Cortex of kidney (tissue), 1 donor: ENCODE measurements at places on chromosomes 11 and 22.

DNA sequence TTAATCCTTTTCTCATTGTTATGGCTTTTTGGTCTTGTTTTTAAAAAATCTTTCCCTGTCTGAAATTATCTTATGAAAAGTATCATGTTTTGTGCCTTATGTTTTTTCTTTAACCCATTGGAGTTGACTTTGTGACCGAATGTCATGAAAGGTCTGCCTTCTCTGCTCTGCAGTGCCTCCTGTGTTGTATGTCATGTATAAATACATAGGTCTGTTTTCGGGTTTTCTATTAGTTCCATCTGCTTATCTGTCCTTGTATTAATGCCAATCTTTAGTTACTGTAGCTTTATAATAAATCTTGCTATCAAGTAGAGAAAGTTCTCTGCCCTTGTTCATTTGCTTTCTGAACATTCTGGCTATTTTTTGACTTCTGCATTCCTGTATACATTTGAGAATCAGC, 73.0 kb downstream of the ZBTB44 start:
- DNase-seq, result no peak

GRCh38 chr22:37760152-37760551, 47.6 kb upstream of the GCAT start:
- DNase-seq, result no peak

- no peak for DNase-seq
Measured at GRCh38 chr11:41878095-41878494, 418.6 kb upstream of the LRRC4C start.

- DNase-seq, result no peak
Measured at GRCh38 chr11:75263944-75264349, 23.4 kb downstream of the TPBGL start.

GRCh38 chr11:75802913-75803820, 11.8 kb upstream of the UVRAG start:
- DNase-seq, result no peak

DNA sequence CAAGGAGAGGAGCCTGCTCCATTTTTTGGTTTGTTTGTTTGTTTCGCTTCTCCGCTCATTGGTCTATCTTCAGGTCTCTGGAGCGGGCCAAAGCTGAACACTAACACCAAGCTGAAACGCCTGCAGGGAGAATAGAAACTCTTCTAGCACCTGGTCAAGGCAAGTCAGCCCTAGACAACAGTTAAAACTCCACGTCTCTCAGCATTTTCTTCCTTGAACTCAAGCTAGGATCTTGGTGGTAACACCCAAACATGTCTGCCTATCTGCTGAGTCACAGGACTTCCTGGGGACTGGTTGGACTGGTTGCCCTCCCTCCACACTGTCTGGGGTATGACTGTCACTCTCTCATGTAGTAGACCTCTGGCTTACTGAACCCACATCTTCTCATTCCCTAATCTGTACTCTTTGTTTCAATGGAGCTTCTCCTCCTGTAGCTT, 23.9 kb upstream of the RBFOX2 start:
- DNase-seq, result no peak

- no peak for DNase-seq
Measured at GRCh38 chr11:25860677-25861450, 471.1 kb upstream of the ANO3 start.

DNA sequence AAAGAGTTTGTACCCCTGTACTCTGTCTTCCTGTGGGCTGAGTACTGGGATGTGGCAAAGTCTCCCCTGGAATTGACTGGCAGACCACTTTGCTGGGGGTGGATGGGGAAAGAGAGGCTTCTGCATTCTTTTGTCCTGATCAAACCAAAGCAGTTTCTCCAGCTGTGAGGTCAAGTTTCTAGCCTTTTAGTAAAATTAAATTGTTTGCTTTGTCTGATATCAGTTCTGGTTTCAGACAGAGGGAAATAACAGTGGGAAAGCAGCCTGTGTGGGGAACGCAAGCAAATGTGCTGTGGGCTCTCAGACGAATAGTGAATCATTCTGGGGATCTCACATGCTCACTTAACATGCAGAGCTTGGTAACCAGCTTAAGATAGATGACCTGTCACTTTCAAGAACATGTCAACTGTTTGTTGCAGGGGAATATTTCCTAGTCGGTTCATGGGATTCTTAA, 151.6 kb downstream of the FAT3 start:
- no peak for DNase-seq

- no peak for DNase-seq
Measured at GRCh38 chr22:23152238-23153114, 7.2 kb downstream of the RAB36 start.

- DNase-seq, result no peak
Measured at GRCh38 chr11:76644591-76644990, 26.0 kb downstream of the LRRC32 start.

- DNase-seq, result no peak
Measured at GRCh38 chr11:36352922-36353321, 56.8 kb downstream of the PRR5L start.

DNA sequence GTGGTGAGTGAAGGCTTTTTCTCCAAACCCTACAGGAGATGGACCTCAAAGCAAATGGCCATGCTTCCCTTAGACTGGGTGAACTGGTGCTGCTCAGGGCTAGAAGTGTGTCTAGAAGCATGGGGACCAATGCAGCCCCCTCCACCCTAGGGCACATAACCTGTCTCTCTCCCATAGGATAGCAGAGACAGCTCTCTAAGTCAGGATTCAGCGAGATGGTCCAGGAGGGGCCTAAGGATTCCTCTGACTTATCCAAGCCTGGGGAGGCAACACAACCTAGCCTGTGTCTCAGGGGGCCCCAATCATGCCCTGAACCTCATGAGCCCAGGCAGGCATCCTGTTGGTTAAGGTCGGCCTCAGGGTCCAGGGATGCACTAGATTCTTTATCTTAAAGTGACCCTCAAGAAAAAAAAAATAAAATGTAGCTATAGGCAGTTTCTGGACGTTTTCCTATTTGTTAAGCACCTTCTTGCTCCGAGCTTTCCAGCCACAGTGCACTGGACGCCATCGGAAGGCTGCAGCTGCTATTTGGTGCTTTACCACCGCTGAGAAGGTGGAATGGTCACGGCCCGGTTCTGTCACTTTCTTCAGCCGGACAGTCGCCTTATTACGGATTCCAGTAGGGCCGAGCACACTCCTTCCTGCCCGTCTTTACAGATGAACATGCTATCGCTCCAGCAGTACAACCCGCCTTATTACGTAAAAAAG, 5.0 kb upstream of the CCND1 start:
- no peak for DNase-seq

GRCh38 chr11:86388198-86388597, 13.5 kb downstream of the CCDC81 start:
- DNase-seq, result no peak

GRCh38 chr11:133500936-133501335, 31.4 kb downstream of the OPCML start:
- DNase-seq, result no peak

DNA sequence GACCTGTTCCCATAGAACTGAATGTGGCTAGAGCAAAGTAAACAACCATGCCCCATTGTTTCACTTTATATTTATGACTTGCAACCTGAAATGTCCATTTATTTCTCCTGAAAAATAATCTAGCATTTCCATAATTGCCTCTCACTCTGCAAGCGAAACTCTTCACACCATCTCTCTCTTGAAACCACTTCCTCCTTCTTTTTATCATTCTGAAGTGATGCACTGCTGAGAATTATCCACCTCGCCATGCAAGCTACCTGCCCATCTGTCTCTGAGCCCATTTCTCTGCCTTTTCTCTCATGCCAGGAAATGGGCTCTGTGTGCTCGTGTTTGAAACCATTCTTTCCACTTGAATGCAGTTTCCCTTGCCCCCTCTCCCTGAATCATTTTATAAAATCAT, 13.5 kb downstream of the MRGPRX3 start:
- DNase-seq, result no peak
